ENCODE measurements at places on chromosomes 1 and 21.

GRCh38 chr1:7302126-7302525 is 469.0 kb upstream of the VAMP3 start:
- DNase-seq: no peak

DNA sequence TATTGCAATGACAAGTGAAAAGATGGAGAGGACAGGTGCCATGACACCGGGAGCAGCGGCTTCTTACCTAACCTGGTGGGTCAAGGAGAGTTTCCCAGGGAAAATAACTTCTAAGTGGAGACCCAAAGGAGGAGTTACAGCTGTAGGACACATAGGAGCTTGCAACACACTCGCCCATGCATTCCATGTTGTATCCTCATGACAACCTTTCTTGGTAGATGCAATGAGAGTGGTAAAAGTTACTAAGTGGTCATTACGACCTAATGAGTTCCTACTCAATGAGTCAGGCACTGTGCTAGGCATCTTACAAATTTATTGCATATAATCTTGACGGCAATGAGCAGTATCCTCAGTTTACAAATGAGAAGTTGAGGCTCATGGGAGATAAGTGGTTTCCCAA is 119.5 kb upstream of the HOOK1 start:
- peak; percentile 15 for DNase-seq

DNA sequence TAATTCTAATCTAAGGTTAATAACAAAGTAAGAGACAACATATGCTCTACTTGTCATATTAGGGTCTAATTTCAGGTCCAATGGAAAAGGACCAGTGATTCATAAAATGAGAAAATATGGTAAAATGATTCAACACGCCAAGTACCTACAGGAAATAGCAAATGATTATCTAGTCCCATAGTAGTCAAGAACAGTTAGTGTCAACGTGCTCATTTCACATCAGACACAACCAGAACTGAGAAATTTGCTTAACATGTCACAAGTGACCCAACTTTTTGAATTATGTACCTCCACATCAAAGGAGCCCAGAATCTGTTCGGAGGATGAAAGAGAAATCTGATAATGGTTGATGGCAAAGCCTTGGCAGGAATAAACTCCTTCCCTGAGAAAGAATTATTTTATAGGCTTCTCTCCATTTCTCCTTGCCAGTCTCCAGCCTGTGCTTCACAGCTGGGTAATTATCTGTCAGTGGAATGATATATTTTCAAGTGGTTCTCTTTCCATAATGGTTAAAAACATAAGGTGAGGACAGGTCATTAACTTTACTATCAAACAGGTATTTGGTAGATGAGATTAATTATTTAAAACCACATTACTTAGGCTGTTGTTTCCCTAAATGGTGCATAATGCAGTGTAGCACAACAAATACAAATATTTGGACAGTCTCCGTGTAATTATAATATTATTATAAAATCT is 83.2 kb downstream of the APP start:
- DNase-seq: no peak

- peak; percentile 17 for DNase-seq
Observed at GRCh38 chr1:168708698-168709404, 20.2 kb downstream of the DPT start.

GRCh38 chr1:42847111-42847595 is 740 bp downstream of the ZNF691 start:
- DNase-seq: no peak

DNA sequence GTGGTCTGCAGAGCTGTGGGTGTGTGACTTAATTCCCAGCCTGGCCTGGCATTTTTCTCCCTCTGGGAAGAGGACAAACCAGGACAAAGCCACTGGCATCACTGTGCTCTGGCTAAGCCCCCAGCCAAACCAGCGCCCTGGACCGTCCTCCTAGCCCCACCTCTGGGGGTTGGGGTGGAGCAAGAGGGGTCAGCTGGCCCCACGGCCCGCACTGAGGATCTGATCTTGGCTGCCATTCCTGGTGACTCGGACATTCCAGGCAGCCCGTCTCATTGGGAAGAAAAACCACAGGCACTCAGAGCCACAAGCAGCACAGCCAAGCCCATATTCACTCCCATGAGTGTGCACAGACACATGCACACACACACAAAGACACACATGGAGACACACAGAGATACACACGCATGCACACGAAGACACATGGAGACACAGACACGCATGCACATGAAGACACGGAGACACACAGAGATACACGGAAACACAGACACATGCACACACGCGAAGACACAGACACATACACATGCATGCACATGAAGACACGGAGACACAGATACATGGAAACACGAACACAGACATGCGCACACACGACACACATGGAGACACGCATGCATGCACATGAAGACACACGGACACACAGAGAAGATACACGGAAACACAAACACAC is 2.3 kb upstream of the MXRA8 start:
- peak; percentile 97 for DNase-seq

DNA sequence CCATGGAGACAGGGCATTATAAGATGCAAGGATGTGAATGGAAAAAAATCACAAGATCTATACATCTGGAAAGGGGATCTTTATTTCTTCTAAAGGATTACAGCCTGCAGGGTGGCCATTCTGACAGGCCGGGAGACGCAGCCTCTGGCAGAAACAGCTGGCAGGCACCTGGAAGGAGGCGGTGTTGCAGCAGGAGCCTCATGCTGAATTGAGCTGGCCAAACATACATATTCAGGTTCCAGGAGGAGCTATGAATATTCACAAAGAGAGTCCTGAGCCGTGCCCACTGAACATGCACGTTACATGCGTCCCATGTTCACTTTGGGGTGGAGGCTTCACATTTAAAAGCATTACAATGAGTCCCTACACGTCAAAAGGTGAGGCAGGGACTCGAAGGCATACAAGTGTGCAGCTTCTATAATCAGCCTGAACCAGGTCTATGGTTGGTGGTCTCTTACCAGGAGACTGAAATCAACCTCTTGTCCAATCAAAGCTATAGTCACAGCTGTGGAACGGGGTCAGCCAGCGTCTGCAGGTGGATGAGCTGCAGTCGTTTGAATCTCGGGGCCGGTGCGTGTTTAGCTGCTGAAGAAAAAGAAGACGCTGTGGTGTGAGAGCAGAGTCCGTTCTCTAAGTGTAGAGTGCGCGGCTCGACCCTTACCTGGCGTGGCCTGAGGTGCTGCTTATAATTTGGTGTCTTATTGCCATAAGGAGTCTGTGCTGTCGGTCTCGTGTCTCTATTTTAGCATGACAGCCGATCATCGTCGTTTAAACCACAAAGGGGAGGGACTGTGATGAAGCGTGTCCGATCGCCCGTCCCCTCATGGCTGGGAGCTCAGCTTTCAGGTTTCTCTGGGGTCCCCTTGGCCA is 183.0 kb downstream of the ETS2 start:
- DNase-seq: no peak

DNA sequence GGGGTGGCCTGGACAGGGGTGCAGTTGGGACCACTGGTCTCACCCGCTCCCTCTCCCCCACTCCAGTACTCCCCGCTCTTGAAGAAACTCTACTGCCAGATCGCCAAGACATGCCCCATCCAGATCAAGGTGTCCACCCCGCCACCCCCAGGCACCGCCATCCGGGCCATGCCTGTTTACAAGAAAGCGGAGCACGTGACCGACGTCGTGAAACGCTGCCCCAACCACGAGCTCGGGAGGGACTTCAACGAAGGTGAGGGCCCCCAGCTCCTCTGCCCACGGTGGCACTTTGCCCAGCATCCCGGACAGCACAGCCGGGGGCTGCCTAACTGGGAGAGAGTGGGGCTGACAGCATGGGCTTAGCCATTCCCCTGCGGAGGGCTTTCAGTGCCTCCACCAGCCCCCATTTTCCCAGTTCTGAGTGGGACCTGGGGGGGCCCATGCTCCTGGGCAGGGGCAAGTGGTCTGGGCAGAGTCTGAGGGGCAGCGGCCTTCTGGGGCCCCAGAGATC is 30.2 kb upstream of the CCDC27 start:
- no peak for DNase-seq

GRCh38 chr1:56517404-56518130 is 61.8 kb downstream of the PLPP3 start:
- DNase-seq: no peak

DNA sequence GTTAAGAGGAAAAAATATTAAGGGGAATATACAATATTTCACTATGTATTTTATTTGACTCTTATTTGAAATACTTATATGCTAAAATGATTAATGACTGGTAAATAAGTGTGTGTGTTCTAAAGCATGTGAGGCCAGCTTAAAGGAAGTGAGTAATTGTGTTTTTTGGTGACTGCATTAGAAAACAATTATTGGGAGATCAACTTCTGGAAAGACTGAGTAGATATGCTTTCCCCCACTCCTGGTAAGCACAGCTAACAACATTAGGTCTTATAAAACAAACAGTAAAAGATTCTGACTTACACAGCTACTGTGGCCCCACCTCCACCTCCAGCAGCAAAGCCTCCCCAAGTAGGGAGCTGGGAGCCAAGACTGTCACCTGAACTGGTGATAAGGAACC is 403.0 kb downstream of the SRGAP2C start:
- DNase-seq: peak; percentile 88

DNA sequence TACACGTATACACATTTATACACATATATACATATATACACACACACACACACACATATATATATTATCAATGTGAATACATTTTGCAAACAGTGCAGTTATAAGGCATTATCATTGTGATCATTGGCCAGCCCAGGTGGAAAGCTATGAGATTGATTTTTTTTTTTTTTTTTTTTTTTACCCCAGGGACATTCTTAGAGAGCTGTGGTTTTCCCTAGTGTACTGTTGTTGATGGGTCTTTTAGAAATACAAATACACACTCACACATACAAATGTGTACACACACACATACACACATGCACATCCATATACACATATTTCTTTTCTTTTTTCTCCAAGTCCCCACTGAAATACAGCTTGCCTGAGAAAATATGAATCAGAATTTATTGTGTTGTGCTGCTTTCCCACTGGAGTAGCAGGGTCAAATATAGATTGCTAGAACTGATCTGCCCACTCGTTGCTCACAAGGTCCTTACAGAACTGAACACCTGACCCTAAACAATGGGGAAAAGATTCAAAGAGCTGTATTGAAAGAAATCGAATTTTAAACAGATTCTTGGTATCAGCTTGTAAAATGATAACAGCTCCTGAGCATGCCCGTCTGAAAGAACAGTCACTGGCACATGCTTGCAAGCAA is 325.6 kb downstream of the OMA1 start:
- no peak for DNase-seq

DNA sequence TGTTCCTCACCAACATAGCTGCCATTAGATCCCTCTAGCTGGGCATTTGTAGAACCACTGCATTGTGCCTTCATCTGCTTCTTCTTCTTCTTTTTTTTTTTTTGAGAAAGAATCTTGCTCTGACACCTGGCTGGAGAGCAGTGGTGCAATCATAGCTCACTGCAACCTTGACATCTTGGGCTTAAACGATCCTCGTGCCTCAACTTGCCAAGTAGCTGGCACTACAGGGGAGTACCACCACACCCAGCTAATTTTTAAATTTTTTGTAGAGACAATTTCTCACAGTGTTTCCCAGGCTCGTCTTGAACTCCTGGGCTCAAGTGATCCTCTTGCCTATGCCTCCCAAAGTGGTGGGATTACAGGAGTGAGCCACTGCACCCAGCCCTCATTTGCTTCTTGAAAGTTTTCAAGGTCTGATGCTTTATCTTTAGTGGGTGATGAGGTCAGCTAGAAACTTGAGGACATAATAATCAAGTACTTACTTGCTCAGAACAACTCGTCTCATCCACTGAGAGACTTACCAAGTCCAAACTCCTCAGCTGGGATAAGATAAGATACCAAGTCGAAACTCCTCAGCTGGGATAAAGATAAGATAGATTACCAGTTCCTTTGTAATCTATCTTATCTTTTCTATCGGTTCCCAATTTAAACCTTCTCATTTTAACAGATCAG is 71.5 kb downstream of the MACF1 start:
- no peak for DNase-seq

DNA sequence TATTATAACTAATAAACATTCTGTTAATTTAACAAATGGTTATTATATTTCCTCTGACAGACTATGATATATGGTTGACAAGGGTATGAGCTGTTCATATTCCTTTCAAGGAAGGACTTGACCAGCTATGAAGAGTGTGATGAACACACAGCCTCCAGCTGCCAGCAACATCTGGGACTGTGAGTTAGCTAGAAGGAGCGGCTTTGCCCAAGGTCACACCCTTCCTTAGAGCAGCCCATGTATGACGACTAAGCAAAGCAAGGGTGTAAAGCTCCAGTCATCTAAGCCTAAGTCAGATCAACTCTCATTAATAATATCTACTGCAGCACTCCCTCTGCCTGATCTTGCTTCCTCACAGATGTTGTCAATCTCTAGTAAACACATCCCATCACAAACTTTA is 355.4 kb downstream of the PLPP3 start:
- no peak for DNase-seq

DNA sequence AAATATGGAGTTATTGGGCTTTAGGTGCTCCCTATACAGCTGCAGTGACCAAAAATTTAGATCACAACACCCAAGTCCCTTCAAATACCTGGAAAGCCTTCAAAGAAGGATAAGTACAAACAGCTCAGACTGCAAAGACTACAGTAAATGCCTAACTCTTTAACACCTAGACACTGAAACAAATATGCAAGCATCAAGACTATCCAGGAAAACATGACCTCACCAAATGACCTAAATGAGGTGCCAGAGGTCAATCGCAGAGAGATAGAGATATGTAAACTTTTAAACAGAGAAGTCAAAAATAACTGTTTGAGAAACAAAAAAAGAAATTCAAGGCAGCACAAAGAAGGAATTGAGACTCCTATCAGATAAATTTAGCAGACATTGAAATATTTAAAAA is 753.8 kb upstream of the B3GALT2 start:
- DNase-seq: no peak

- no peak for DNase-seq
Observed at GRCh38 chr1:181397845-181398244, 85.5 kb upstream of the CACNA1E start.

DNA sequence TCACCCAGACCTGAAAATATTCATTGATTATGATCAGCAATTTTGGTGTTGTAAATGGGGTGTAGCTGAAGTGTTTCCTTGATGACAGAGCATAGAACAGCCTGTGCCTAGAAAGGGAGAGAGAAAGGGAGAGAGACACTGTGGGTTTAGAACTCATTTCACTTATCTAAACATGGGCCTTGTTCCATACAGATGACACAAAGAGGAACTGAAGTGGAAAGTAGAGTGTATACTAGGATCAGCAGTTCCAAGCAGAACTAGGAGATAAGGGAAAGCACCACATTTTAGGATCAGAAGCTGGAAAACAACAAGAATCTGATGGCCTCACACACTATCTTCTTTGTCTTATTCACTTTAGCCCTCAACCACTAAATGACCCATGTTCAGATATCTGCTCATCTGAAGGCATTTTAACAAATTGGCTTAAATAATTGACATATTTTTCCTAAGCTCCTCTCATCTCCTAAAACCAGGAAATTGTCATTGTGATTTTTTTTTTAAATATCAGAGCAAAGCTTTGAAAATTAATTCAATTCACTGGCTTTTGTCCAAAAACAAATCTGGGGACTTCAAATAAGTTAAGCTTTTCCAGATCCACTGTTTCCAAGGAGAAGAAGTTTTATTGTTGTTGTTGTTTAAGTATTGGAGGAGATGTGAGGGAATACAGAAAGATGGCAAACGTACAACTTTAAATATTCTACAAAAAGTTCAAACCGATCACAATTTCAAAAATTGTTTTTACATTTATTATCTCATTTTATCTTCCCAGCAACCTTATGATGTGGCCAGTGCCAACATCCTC is 103.8 kb downstream of the LYPLAL1 start:
- DNase-seq: no peak
